CD4-positive, alpha-beta T cell treated with Interferon gamma for 1 hour (primary cell): ENCODE measurements at places on chromosomes 4 and X.

DNA sequence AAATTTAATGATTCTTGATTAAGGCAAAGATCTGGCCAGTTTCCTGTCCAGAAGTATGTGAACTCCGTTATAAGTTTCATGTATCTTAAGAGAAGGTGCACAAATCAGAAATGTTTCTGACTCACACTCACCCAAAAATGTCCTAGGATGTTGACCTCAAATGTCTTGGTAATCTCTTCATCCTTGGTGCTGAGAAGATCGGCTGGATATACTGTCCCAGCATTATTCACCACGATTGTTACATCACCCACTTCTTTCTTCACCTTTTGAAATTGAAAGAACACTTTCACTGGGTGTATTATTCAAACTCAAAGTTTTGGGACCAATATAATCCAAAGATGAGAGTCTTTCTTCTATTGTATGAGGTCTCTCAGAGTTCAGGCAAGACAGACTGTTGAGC is 5.7 kb downstream of the HSD17B13 start:
- no peak for DNase-seq

- DNase-seq: no peak
These were observed 26.3 kb upstream of the CXCL6 start for GRCh38 chr4:73810191-73810590.

DNA sequence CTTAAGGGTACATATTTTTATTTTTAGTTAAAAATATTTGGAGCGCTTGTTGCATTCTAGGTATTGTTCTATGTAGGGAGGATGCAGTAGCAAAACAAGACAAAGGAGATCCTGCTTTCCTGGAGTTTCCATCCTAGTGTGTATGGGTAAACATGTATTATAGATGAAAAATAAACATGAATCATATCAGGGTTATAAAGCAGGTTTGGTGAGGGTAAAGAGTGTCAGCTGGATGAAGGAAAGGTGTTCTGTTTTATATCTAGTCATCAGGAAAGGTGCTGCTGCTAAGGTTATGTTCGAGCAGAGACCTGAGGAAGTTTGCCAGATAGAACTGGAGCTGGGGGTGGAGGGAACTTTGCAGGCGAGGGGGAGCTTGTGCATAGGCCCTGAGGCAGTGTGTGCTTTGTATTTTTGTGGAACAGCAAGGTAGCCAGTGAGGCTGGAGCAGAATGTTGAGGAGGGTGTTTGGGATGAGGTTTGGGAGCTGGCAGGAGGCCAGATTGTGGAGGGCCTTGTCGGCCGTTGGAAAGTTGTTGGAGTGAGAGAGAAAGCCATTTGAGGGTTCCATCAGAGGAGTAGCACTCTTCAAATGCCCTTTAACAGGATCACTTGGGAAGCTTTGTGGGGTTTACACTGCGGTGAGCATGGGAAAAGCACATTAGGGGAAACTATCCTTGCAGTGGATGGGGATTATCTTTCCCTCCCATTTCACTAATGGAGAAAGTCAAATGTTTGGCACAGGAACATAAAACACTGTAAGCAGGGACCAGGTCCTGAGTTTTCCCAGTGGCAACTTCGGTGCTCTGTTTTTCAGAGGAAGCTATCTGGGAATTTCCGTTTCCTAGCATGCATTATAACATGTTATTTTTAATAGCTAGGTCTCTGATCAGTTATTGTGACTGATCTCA is 35.9 kb downstream of the AFF1 start:
- no peak for DNase-seq

GRCh38 chrX:71671043-71671780 is 3.9 kb downstream of the LOC101059915 start:
- no peak for DNase-seq

GRCh38 chrX:130702867-130703707 is 199.9 kb downstream of the ENOX2 start:
- no peak for DNase-seq

DNA sequence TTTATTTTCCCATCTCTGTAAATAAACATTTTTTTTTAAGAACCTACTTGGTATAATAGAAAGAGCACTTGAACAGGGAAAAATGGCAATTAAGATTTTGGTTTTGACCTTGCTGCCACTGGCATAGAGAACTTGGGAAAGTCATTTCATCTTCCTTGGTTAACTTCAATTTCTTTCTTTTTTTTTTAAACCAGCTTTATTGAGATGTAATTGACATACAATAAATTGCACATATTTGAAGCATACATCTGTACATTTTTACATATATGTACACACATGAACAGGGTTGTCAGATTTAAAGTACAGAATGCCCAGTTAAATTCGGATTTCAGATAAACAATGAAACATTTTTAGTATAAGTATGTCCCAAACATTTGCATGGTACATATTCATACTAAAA is 103.0 kb upstream of the RAPGEF2 start:
- DNase-seq: no peak

GRCh38 chr4:117010671-117011070 is 74.7 kb downstream of the TRAM1L1 start:
- DNase-seq: no peak

DNA sequence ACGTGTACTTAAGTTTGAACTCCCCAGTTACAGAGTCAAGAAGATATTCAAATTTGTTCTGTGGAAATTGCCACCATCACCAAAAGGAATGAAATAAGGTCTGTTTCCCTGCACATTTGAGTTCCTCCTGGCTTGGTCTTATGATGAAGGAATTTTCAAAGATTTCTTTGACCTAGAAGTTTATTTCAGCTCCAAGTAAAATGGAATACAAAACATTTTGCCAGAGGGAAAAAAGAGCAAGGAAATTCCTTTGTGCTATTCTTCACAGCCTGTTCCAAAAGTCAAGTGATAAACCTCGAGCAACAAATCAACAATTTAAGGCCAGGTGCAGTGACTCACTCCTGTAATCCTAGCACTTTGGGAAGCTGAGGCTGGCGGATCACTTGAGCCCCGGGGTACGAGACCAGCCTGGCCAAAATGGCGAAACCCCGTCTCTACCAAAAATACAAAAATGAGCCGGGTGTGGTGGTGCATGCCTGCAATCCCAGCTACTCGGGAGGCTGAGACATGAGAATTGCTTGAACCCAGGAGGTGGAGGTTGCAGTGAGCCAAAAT is 3.4 kb downstream of the NKRF start:
- no peak for DNase-seq

DNA sequence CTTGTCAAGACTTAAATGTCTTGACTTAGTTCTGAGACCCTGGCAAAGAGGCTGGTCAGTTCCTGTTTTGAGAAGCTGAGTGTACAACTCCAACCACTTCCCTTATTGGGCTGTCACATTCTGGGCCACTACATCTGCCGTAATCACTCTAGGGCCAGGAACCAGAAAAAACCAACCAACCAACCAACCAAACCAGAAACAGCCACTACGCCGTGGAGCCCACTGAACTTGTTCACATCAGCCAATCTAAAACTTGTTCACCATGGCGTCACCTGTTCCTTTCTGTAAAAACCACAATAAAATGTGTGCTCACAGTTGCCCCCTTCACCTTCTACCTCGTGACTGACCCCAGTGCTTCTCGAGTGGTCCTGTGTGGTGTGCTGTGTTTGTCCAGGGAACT is 107.3 kb downstream of the JADE1 start:
- DNase-seq: peak; percentile 64

DNA sequence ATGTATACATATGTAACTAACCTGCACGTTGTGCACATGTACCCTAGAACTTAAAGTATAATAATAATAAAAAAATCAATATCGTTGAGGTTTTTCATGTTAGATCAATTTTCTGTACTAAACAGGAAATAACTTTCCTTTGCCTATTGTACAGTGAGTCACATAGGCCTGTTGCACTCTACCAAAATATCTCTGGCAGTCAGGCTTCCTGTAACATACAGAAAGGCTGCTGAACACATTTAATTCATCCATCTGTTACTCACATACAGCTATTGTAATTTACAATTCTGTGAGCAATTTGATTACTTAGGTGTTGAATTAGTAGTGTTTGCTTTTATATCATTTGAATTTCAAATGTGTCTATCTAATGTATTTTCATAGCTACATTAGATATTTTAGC is 427.8 kb downstream of the TMA16 start:
- DNase-seq: no peak

DNA sequence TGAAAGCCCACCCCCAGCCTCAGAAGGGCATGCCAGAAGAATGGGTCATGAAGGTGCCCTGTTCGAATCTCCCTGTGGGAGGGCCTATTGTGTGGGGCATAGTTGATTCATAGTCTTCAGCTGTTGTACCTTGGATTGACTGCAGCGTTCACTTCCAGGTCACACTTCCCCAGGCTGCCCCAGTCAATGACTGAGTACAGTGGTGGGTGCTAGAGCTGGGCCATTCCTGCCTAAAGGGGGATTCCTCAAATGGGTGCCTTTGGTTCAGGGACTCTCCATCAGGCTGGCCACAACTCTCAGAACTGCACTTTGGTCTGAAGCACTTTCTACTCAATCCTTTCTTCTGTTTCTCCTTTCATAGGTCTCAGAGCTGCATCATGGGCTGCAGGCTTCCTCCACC is 35.0 kb upstream of the RASGEF1B start:
- DNase-seq: no peak

DNA sequence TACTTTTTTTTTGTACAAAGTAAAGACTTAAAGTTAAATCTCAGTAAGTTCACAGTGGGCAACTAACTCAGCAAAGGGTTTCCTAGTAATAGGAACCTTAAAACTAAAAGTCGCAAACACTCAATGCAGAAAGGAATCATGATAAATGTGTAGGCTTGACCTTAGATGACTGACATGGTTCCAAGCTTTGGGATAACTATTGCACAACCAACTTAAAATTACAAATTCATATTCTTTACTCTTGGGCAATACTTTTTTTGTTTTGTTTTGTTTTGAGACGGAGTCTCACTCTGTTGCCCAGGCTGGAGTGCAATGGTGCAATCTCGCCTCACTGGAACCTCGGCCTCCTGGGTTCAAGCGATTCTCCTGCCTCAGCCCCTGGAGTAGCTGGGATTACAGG is 8.2 kb downstream of the ELOVL6 start:
- no peak for DNase-seq

DNA sequence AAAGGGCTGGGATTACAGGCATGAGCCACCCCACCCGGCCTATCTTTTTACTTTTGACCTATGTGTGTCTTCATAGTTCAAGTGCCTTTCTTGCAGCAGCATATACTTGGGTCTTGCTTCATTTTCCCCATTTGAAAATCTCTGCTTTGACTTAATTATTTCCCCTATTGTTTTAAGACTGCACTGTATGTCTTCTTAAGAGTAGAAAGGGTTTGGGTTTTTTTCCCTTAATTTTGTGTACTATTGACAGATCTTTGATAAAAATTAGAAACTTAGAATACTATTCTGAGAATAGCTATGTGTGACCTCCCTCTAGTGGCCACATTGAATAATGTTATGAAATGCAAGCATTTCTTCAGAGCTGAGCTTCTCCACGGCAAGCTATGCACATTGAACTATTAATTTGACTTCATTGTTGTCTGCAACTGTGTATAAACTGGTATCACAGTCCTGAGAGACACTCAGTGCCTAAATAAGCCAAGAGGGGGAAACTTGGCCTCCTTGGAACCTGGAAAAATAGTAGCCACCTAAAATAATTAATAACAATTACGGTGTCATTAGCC is 8.7 kb upstream of the SLC25A4 start:
- no peak for DNase-seq

DNA sequence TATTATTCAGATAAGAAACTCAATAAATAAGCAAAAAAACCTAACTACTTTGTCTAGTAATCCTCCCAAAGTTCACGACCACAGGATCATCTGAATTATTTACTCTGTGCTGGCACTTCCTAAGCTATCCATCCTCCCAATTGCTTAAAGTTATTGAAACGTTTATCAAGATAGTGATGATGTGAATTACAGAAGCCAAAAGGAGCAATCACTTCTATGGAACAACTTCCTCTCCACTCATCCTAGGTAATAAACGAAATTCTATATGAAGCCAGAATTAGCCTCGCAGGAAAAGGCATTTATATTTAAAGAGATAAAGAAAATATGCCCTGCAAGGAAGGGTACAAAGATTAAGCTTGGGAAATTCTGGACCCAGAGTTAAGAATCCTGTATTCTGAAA is 475.4 kb downstream of the NLGN4X start:
- DNase-seq: no peak

DNA sequence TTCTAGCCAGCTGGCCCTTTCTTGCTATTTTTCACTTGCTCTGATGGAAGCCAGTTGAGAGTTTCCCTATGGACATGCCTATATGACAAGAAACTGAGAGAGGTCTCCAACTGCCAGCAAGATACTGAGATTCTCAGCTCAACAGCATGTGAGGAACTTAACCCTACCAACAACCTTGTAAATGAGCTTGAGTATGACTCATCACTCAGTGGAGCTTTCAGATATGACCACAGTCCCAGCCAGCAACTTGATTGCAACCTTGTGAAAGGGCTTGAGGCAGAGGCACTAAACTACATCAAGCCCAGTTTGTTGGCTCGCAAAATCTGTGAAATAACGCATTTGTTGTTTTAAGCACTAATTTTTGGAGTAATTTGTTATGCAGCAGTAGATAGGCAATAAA is 175.8 kb downstream of the COMMD8 start:
- DNase-seq: no peak

- peak; percentile 10 for DNase-seq
These were observed 512 bp upstream of the ANTXR2 start for GRCh38 chr4:80073473-80074008.

DNA sequence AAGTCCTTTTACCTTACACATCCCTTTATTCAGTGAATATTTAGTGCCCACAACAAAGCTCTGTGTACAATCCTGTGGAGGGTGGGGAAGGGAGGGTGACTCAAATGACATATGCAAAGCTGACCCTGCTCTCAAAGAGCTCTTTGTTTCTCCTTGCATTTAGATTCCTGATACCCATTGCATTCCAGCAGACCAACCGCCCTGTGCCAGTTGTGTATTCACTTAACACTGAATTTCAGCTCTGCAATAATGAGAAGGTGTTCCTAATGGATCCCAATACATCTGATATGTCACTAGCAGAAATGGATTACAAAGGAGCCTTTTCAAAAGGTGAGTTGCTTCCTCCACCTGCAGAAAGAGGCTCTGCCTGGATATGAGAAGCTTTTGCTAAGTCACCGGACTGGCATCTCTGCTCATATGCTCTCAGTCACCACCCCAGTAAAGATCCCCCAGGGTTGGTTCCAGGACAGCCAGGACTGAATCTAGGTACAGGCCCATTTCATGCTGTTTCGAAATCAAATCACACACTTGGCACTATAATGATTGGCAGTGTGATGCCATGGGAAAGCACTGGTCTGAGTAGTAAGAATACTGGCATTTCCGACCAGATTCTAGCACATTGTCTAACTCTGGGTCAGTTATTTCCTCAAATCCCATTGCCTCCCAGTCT is 17.1 kb upstream of the ANXA3 start:
- no peak for DNase-seq

GRCh38 chr4:165152527-165152926 is 39.9 kb upstream of the TMEM192 start:
- no peak for DNase-seq

DNA sequence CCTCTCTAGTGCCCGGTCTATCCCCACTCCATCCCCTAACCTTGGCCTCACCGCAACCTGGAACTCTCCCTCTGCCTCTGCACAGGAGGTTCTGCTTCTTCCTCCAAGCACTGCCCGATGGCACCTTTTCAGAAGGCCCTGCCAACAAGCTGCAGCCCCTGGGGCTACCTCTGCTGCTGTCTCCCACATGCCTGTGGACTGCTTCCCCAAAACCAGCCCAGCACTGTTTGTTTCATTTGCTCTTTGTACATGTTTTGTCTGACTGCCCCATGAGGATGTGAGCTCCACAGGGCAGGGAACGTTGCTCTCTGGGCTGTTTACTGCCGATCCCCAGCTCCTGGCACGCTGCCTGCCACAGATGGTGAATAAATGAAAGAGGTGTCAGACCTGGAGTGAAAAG is 85.4 kb downstream of the INTS6L start:
- no peak for DNase-seq

GRCh38 chr4:183260491-183261151 is 59.5 kb downstream of the CLDN22 start:
- DNase-seq: no peak

- no peak for DNase-seq
These were observed 361.1 kb downstream of the TRAM1L1 start for GRCh38 chr4:116724249-116724648.
